ENCODE measurements at places on chromosomes 11 and 22. TPM values are rescaled to one million over a fixed set of nuclear protein-coding genes. Genes with fewer than 3 reads are reported as not detected.

POU2AF2 gene
- not detected for total RNA-seq

ZNF215 gene
- 2.5 TPM for total RNA-seq

RTN4RL2 gene
- 2.8 TPM for total RNA-seq

MS4A1 gene
- total RNA-seq, result 0.22 TPM

BTG4 gene
- total RNA-seq, result not detected

TTC9C gene
- total RNA-seq, result 23.0 TPM

LARGE2 gene
- not detected for total RNA-seq

MRGPRE gene
- total RNA-seq, result not detected

SLC22A6 gene
- not detected for total RNA-seq

GLYATL1B gene
- not detected for total RNA-seq

PTPN5 gene
- total RNA-seq, result 1.1 TPM

SCN3B gene
- 1.3 TPM for total RNA-seq

KCNC1 gene
- total RNA-seq, result not detected

ZW10 gene
- 13.5 TPM for total RNA-seq

HBB gene
- 346 TPM for total RNA-seq

RFPL1 gene
- not detected for total RNA-seq

OR2D2 gene
- not detected for total RNA-seq

TBX1 gene
- 3.0 TPM for total RNA-seq

CDC42EP2 gene
- total RNA-seq, result 88.4 TPM

AGBL2 gene
- 0.42 TPM for total RNA-seq

MISFA gene
- total RNA-seq, result 3.7 TPM

XKR3 gene
- total RNA-seq, result not detected

CHRM1 gene
- total RNA-seq, result not detected

BUD13 gene
- total RNA-seq, result 13.4 TPM

EHF gene
- 0.22 TPM for total RNA-seq

PRG3 gene
- total RNA-seq, result not detected

C11orf97 gene
- total RNA-seq, result not detected

TYMP gene
- total RNA-seq, result 165 TPM

OR2AG2 gene
- total RNA-seq, result 0.06 TPM

NOX4 gene
- total RNA-seq, result 11.4 TPM

RBMXL2 gene
- total RNA-seq, result not detected

CHRM4 gene
- not detected for total RNA-seq

CBLIF gene
- not detected for total RNA-seq

PRSS23 gene
- total RNA-seq, result 66.5 TPM

SCARF2 gene
- 21.1 TPM for total RNA-seq

TMEM151A gene
- 0.19 TPM for total RNA-seq

CTTN gene
- total RNA-seq, result 232 TPM

PRAME gene
- total RNA-seq, result not detected

AMPD3 gene
- 27.2 TPM for total RNA-seq

Measured in mesenteric fat pad (tissue), 1 donor.